Aorta (tissue), 5 donors: ENCODE measurements at places on chromosomes 5 and 9. TPM values are rescaled to one million over a fixed set of nuclear protein-coding genes. Genes with fewer than 3 reads are reported as not detected.

Gene RGS14
- 15.0 TPM for total RNA-seq

DNA sequence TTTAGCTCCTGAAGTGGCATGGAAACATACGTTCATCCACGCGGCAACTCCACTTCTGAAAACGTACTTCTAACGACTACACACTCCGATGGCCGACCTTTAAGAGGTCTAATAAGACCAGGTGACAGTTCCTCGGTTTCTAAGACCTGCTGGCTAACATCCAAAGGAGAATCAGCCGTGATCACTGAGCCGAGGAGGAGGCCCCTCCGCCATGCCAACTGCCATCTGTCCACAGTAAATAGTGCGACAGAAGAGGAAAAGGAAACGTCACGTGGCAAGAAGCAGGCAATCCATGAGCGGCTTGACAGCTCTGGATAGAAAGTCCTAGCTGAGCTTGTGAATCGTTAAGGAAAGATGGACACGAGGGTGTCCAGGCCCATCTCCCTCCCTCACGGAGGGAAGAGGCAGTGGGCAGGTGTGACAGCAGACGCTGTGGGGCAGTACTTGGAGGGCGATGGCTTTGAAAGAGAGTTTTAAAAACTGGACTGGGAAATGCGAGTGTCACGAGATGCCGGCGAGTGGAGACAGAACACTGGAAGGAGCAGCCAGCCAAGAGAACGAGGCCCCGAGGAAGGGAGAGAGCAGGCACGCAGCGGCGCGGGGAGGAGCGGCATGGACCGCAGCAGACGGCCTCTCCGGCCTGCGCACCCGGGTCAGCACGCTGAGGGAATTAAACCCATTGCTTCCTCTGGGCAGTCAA is 66.7 kb upstream of the TBC1D9B start:
- no peak overlapping the region for H3K4me3 ChIP-seq
- no peaks in the 10 kb centered on the region for H3K4me1 ChIP-seq
- H3K27me3 ChIP-seq, result no peaks in the 10 kb centered on the region
- H3K36me3 ChIP-seq, result no peaks in the 10 kb centered on the region
- no peak for DNase-seq

Gene GFRA3
- total RNA-seq, result 3.2 TPM

Gene PCDHGA2
- total RNA-seq, result 6.2 TPM

GRCh38 chr5:80961376-80962281 is 1.5 kb downstream of the RASGRF2 start:
- H3K27me3 ChIP-seq, result no peaks in the 10 kb centered on the region
- peak overlapping the region; percentile 48 for H3K4me3 ChIP-seq
- H3K27ac ChIP-seq, result no peak overlapping the region
- DNase-seq, result no peak
- H3K4me1 ChIP-seq, result no peaks in the 10 kb centered on the region

- no peak overlapping the region for H3K4me3 ChIP-seq
- no peak overlapping the region for H3K27ac ChIP-seq
- no peaks in the 10 kb centered on the region for H3K36me3 ChIP-seq
- H3K27me3 ChIP-seq, result no peaks in the 10 kb centered on the region
- no peak for DNase-seq
Measured at GRCh38 chr9:85603936-85604335, 137.8 kb downstream of the AGTPBP1 start.

Gene SOWAHA
- 0.18 TPM for total RNA-seq

Gene CBY3
- total RNA-seq, result not detected

Gene IFNB1
- total RNA-seq, result not detected

DNA sequence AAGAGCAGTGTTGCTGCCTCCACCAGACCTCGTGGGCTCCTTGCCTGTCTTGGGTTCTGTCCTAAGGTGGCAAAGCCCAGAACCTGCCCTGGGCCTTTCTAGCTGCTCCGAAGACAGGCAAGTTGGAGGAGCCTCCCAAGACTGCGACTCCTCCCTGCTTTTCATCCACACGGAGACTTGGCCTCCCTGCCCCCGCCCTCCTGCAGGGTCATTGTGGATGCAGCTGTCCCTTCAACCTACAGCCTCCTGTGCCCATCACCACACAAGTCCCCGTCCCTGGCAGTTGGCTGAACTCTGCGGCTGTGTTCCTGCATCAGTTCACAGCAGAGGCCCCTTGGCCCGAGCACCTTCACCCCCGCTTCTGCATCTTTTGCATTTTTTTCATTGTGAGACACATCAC is 59.2 kb downstream of the WNK2 start:
- DNase-seq, result no peak
- no peaks in the 10 kb centered on the region for H3K4me1 ChIP-seq
- no peaks in the 10 kb centered on the region for H3K27me3 ChIP-seq

Gene EIF4E1B
- total RNA-seq, result not detected

DNA sequence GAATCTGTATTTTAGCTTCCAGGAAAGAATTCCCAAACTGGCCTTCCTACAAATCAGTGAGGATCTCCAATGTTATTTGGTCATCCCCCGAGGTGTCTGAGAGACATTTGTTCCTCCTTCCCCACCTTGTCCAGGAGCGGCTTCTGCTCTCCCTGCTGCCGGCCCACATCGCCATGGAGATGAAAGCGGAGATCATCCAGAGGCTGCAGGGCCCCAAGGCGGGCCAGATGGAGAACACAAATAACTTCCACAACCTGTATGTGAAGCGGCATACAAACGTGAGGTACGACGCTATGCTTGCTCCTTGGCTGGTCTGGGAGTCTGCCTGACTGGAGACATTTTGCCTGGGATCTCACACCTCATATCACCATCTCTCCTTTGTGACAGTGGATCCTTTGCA is 160.4 kb downstream of the CFAP90 start:
- DNase-seq, result no peak
- H3K36me3 ChIP-seq, result no peaks in the 10 kb centered on the region
- no peak overlapping the region for H3K4me3 ChIP-seq
- no peaks in the 10 kb centered on the region for H3K27me3 ChIP-seq

Gene PCDHGA6
- 8.8 TPM for total RNA-seq

Gene N4BP3
- 2.0 TPM for total RNA-seq

- H3K4me1 ChIP-seq, result no peaks in the 10 kb centered on the region
- H3K36me3 ChIP-seq, result no peaks in the 10 kb centered on the region
- H3K4me3 ChIP-seq, result no peak overlapping the region
- no peak for DNase-seq
Measured at GRCh38 chr9:85559526-85559925, 182.2 kb downstream of the AGTPBP1 start.

GRCh38 chr5:127907907-127908306 is 175.7 kb upstream of the SLC12A2 start:
- no peaks in the 10 kb centered on the region for H3K4me1 ChIP-seq
- DNase-seq, result no peak
- no peaks in the 10 kb centered on the region for H3K27me3 ChIP-seq
- no peak overlapping the region for H3K4me3 ChIP-seq
- H3K27ac ChIP-seq, result no peak overlapping the region
- no peaks in the 10 kb centered on the region for H3K36me3 ChIP-seq

Gene LOX
- total RNA-seq, result 125 TPM

Gene IL9
- total RNA-seq, result not detected

DNA sequence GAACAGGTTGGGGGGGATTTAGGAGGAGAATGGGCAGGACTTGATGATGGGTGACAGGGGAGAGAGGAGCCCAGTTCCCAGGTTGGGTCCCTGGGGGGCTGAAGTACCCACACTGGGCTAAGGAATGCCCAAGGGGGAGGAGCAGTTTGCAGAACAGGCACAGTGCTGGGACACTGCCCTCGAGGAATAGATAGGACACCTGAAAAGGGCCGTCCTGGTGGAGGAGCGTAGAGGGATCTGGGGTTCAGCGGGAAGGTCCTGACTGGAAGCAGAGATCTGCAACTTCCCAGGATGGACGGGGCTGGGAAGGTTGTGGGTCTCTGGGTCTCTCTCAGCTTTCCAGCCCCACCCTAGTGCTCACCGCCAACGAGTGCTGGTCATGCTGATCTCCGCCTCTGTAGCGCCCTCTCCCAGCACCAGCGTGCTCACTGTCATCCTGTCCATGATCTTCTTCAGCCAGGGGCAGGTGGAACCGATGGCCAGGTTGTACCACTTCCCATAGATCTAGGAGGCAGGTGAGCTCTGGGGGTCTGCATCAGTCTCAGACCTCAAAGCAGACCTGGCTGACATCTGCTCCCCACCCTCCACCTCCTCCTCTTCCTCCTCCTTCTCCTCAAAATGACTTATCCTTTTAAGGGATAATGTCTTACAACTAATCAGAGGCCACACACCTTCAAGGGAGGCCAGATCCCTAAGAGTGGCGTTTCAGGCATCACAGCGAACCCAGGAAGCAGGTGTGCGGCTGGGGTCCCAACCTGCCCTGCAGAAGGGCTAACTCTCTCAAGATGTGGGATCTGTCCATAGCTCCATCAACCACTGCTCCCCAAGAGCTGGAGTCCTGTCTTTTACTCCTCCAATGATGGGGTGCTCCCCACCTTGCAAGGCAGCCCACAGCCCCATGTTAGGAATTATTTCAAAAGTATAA is 1.6 kb downstream of the AMBP start:
- no peaks in the 10 kb centered on the region for H3K36me3 ChIP-seq
- no peak overlapping the region for H3K27ac ChIP-seq
- peak; percentile 32 for DNase-seq

Gene FUT7
- total RNA-seq, result 0.27 TPM
